Right atrium auricular region (tissue), 2 donors: ENCODE measurements at places on chromosomes 2 and 18. TPM values are rescaled to one million over a fixed set of nuclear protein-coding genes. Genes with fewer than 3 reads are reported as not detected.

DNA sequence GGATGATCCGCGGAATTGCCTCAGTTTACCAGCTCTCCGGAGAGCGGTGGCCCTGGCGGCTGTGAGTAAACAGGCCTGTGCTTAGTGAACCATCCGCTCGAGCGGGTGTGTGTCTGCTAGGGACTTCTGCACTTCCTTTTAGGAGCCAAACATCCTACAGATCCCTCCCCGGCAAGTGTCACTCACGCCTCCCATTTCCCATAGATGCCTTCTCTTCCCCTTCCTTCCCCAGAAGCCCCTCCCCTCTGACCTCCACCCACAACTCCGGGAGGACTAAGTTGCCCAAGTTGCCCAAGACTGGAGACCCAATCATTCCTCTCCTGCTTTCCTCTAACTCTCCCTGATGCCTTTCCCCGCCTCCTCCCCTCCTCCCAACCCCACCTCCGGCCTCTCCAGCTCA, 2.9 kb downstream of the C1QL2 start:
- H3K4me3 ChIP-seq = no peak overlapping the region
- peaks cover 38% of the 10 kb centered on the region for H3K27me3 ChIP-seq
- no peaks in the 10 kb centered on the region for H3K36me3 ChIP-seq
- H3K4me1 ChIP-seq = peaks cover 23% of the 10 kb centered on the region

DNA sequence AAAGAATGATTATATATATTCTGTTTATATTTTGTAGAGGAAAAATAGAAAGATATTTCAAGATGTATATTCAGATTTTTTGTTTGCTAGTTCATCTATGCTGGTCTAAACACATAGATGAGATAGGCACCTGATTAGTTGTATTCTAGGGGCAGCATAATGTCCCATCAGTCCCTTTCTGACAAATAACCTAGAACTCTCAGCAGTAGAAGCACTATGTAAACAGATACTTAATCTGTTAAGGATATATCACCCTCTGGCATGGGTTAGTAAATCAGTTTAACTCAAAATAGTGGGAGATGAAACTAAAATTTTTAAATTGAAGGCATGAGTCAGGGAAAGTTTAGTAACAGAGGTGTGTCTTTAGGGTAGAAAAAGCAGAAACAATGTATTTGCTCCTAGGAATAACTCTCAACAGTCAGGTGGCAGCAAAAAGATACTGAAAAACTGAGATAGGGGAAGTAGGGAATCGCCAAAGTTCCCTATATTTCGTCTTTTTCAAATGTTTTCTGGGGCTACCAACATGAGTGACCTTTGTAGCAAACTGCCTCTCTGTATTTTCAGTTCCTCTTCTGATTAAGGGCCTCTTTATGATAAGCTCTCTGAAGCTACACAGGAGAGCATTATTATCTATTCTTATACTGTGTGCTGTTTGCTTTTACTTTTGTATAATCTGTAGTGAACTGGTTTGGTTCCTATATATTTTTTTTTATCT, 5.7 kb downstream of the PPP1R1C start:
- no peak for DNase-seq
- no peaks in the 10 kb centered on the region for H3K36me3 ChIP-seq
- H3K4me3 ChIP-seq = no peak overlapping the region
- peak overlapping the region; percentile 57 for H3K27ac ChIP-seq
- no peaks in the 10 kb centered on the region for H3K4me1 ChIP-seq
- no peaks in the 10 kb centered on the region for H3K27me3 ChIP-seq

- no peaks in the 10 kb centered on the region for H3K36me3 ChIP-seq
- H3K4me3 ChIP-seq = no peak overlapping the region
- H3K27ac ChIP-seq = no peak overlapping the region
- no peaks in the 10 kb centered on the region for H3K27me3 ChIP-seq
These were observed 81.6 kb downstream of the TWIST2 start for GRCh38 chr2:238929242-238930081.

GRCh38 chr18:47215554-47216138, 35.8 kb downstream of the SKOR2 start:
- no peaks in the 10 kb centered on the region for H3K4me1 ChIP-seq
- no peaks in the 10 kb centered on the region for H3K27me3 ChIP-seq
- H3K4me3 ChIP-seq = no peak overlapping the region
- H3K27ac ChIP-seq = no peak overlapping the region
- DNase-seq = no peak

DNA sequence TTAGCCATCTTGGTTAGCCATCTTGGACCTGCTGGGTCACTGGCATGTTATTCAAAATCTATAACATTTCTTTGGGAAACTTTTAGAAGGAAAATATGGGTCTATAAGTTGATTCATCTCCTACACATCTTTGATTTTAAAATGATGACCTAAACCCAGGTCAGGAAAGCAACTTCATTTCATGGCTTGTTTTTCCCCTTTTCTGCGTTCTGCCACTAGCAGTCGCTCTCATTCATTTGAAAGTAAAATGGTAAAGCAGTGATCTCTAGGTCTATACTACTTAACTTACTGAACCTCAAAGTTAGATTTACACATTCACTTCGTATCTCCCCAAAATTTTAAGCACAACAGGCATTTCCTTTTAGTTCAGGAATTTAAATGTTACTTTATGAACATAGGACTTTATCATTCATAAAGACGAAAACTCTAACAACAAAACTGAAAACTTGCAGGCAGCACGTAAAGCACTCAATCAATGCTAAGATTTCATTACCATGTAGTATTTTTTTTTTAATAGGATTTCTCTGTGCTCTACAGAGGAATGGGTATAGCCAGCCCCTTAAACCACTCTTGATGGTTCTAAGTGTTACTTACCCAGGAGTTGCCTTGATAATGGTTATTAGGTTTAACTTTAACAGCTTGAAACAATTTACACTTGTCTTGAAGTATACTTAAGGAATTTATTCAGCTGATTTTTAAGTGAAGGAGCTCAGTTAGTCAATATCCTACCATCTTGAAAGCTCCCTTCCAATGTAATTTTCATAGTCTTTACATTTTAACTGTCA, 62.5 kb downstream of the GORASP2 start:
- no peaks in the 10 kb centered on the region for H3K4me1 ChIP-seq
- no peak for DNase-seq
- no peaks in the 10 kb centered on the region for H3K27me3 ChIP-seq

- DNase-seq = no peak
- H3K27ac ChIP-seq = peak overlapping the region; percentile 57
- H3K4me3 ChIP-seq = no peak overlapping the region
- H3K4me1 ChIP-seq = no peaks in the 10 kb centered on the region
- H3K36me3 ChIP-seq = no peaks in the 10 kb centered on the region
- no peaks in the 10 kb centered on the region for H3K27me3 ChIP-seq
These were observed 25.0 kb upstream of the SLC14A2 start for GRCh38 chr18:45590036-45590886.

- no peaks in the 10 kb centered on the region for H3K4me1 ChIP-seq
- no peaks in the 10 kb centered on the region for H3K27me3 ChIP-seq
- no peak overlapping the region for H3K4me3 ChIP-seq
These were observed 36.0 kb downstream of the MRPL33 start for GRCh38 chr2:27807476-27807875.

DNA sequence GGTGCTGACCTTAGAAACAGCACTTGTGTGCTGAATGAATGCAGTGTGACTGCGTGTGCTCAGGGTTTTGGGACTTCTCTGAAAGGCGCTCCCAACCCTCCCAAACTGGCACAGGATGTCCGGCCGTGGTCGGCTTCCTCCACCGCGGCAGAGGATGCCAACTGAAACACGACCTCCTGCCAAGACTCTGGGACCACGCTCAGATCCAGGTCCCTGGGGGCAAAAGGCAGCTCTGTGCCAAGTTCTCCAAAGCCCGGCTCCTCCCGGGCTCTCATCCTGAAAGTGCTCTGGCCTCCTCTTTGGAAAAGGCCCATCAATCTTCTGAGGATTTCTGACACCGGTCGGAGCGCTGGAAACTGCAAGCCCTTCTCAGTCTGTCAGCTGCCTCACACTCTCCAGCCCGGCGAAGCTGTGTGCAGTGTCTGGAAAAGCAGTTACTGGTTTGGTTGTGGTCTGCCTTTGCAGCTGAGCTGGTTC, 32.3 kb upstream of the ZBTB7C start:
- H3K4me3 ChIP-seq = peak overlapping the region; percentile 8
- H3K27ac ChIP-seq = peak overlapping the region; percentile 37
- H3K36me3 ChIP-seq = no peaks in the 10 kb centered on the region

DNA sequence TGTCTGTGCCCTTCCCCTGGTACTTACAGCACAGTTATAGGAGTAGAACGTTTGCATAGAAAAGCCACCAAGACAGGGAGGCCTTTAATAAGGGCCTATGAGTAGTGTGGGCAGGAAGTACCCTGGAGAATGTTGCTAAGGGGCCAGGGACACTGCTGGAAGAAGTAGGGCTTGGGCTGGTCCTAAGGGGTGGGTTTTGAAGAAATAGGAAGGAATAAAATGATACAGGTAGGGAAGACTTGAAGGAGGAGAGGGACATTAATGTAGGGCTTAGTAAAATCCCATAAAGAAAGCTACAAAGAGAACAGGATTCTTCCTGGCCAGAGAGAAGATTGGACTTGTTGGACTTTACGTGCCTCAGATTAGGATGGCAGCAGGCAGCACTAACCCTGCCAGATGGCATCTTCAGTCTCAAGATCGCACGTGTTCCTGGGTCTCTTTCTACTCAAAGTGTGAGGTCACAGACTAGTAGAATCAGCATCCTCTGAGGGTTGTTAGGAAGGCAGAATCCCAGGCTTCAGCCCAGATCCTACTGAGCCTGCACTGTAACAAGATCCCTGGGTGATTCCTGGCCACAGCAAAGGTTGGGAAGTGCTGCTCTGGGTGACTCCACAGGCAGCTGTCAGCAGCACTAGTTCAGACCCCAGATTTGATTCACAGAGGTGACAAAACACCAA, 39.2 kb downstream of the EPAS1 start:
- no peak for DNase-seq
- no peak overlapping the region for H3K4me3 ChIP-seq
- H3K4me1 ChIP-seq = no peaks in the 10 kb centered on the region
- no peaks in the 10 kb centered on the region for H3K27me3 ChIP-seq
- no peaks in the 10 kb centered on the region for H3K36me3 ChIP-seq
- H3K27ac ChIP-seq = peak overlapping the region; percentile 89

ZBTB7C gene
- 1.8 TPM for total RNA-seq

PPP1R1C gene
- total RNA-seq = 14.5 TPM

DLGAP1 gene
- 0.56 TPM for total RNA-seq
